ENCODE measurements at places on chromosomes 11 and 22.

DNA sequence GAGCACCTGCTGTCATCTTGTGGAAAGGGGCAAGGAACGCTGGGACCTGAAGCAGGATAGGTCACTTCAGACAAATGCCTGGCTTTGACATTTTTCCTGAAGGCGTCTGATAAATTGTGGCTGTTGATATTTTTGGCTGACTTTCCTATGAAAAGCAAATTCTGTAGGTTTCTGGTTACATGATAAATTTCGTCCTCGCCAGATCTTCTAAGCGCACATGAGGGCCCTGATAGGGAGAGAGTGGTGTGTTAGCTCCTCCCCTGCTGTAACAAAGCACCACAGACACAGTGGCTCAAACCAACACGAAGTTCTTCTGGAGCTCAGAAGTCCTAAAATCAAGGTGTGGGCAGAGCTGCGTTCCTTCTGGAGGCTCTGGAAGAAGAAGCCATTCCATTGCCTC is 19.6 kb downstream of the APOL4 start:
- no peak for DNase-seq

DNA sequence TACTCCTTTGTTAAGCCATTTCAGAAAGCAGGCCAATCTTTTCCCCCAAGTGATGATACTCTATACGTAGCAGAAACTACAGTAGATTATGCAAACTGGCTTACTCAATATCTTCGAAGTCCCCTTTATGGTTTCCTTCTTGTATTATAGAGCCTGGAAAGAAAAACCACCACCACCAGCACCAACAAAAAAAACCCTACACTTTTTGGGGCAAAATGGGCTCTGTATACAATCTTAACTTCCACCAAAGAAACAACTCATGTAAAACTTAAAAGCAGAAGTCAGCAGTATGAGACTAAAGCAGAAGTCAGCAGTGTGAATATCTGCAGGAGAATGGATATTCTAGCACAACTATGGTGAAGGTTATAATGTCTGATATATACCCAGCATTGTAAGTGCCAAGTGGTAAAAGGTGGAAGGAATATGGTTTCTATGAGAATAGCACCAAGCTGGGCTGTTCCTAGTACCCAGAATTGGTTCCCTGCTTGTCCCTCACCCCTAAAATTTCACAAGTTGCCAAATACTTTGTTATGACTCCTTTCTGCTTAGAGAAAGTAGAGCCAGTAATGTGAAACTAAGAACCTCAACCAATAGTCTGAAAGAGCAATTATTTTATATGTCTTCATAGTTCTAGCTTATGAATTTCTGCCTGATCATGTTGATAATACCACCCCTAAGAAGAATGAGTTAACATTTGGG is 252.1 kb downstream of the SBF2 start:
- DNase-seq = no peak

DNA sequence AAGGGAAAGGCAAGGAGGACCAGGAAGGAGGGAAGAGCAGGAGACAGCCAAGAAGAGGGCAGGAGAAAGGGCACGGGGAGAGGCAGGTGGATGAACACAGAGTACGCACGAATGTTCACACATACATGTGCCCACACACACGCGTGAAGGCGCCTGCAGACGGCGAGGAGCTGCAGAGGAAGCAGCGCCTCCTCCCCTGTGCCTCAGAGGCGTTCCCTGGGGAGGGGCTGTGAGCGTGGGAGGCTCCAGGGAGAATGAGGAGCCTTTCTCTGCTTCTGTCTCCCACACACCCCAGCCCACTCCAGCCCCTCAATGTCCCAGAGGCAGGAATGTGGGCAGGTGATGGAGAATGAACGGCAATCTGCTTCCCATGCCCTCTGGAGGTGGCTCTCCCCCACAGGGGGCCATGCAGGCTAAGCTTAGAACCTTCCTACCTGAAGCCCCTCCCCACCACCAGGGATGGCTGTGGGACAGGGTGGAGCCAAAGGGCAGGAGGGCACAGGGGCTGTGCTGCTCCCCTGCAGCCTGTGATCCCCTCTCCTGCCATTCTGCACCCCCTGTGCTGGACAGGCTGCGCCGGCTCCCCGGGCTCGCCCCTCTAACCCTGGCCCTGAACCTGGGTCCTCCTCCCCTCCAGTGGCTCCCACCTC is 25.3 kb downstream of the PPM1F start:
- DNase-seq = no peak

DNA sequence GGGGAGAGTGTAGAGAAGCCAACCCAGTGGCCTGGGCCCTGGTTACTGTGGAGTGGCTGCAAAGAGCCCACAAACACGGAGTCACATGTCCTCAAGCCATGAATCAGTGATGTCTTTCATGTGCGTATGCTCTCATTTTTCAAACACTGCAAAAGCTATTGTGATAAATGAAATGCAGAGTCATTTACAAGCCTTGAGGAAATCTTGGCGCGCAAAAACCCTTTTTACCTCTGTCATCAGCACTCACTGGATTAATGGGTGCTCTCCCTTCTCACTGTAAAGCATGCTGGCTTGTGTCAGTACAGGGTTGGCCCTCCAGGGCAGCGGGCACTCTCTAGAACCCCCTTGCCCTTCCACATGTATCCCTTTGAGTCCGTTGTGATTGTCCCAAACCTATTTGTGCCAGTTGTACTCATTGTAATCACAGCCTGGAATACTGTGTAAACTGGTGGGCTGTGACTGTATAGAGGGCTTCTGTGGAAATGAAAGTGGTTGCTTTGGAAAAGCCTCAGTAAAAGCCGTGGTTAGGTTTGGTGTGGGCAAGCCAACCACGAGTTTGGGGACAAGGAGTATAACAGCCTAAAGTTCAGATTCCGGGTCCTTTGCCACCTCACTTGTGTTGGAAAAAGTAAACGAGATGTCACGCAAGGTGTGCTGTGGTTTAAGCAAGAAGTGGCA is 10.4 kb downstream of the GNAZ start:
- DNase-seq = no peak

DNA sequence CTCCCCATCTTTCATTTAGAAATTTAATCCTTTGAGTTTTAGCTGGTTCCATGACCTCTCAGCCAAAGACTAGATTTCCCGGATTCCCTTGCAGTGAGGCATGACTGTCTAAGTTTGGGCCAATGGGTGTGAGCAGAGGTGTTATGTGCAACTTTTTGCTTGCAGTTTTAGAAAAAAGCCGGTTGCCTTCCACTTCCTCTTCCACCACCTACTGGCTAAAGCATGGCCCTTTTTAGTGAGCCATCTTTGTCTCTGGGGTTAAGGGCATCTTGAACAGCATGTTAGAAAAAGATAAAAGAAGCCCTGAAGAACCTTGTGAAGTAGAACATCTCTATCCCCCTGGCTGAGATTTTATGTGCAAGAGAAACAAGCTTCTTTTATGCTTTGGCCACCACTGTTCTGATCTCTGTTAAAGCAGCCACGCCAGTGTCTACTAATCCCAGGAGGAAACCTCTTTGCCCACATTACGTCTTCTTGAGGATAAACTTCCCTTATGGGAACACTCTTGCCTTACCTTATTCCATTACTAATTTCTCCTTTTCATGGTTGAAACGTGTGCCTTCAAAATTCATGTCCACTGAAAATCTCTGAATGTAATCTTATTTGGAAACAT is 279.9 kb downstream of the TENM4 start:
- peak; percentile 8 for DNase-seq

DNA sequence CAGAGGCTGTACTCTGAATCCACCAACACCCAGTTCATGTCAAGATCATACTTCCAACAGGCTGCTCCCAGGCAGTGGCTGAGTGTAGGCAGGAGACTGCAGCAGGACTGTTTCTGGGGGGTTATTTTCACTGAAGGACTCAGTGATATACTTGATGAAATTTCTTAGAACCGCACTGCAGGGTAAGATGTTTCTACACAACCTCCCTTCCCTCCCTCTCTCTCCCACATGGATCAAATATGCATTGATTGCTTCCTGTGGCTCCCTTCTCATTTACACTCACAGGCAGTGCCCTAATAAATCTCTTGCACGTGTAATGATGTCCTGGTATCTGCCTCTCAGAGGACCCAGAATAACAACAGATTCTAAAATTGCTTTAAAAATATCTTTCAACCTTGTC is 251.3 kb upstream of the CCDC179 start:
- no peak for DNase-seq

DNA sequence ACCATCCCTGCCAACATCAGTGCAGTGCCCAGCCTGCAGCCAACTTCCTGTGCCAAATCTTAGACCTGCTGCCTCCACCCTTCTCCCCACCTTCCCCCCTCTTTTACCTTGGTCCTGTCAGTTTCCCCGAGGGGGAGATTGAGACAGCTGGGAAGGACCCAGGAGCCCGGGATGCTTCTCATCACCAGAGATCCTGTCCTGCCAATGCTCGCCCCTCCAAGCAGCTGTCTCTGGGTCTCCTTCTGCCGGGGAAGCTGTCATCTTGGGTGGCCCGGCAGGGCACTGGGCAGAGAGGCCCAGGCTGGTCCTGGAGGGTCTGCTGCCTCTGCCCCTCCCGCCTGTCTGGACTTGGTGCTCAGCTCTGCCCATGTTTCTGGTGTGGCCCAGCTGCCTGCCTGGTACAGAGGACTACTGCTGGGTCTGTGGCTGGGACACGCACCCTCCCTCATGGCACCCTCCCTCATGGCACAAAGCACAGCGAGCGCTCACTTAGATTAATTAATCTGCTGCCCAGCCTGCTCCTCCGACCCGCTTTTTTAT is 60.4 kb upstream of the THY1 start:
- DNase-seq = no peak

DNA sequence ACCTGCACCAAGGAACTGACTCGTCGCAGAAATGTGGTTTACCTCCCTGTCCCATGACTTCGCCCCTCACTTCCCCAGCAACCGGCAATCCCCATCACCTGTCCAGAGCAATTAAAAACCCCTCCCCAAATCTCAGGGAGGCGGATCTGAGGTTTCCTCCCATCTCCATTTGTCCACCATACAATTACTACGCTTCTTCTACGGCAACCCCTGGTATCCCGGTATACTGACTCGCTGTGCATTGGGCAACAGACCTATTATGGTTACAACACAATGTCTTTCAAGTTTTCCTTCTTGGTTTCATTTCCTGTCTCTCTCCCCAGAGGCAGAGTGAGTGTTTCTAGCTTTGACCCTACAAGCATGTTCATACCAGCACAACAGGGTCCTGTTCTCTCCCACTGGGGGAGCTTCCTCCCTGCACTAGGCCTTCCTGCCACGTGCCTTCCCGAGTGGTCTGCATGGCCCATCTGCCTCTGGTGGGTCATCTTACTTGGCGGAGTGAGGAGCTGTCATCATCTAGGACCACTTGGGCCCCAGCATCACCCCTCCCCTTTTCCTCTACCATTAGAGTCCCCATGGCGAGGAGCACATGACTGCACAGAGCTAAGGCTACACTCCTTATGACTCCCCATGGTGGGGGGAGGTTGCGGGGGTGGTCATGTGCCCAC is 30.3 kb upstream of the NAP1L4 start:
- no peak for DNase-seq

- DNase-seq = no peak
Measured at GRCh38 chr11:115178705-115179104, 325.5 kb downstream of the CADM1 start.

GRCh38 chr11:64802370-64803157 is 450 bp downstream of the MAP4K2 start:
- no peak for DNase-seq

GRCh38 chr11:129418039-129418438 is 42.4 kb downstream of the BARX2 start:
- DNase-seq = no peak

- no peak for DNase-seq
Measured at GRCh38 chr11:10205928-10206327, 88.1 kb downstream of the SBF2 start.

GRCh38 chr11:122656631-122657101 is 1.1 kb downstream of the UBASH3B start:
- DNase-seq = peak; percentile 13

DNA sequence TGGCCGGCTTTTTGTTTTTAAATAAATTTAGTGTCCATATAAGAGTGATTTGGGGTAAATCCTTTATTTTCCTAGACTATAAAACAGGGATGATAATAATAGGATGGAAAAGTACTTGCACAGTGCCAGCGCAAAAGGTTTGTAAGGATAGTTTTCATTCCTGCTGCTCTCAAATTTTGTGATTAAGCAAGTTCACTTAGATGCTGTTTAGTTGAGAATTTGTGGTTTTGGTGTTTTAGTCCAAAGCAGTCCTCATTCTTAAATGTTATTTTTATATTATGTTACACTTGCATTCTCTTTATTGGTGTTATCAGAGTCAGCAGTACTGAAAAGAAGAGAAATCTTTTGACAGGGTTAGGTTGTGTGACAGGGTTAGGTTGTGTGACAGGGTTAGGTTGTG is 47.9 kb downstream of the PPP6R3 start:
- DNase-seq = no peak

- no peak for DNase-seq
Measured at GRCh38 chr11:17611049-17611448, 64.0 kb downstream of the OTOG start.

DNA sequence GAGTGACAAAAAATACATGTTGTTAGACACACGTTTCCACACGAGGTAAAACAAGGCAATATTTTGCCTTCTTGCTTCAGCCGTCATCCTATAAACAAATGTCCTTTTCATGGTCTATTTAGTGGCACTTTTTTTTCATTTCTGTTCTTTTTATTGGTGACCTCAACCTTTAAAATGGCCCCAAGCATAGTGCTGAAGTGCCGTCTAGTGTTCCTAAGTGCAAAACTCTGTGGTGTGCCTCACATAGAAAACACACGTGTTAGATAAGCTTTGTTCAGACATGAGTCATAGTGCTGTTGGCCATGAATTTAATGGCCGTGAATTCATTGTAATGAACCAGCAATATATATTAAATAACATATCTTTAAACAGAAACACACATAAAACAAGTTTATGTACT is 15.6 kb downstream of the OVCH2 start:
- no peak for DNase-seq

DNA sequence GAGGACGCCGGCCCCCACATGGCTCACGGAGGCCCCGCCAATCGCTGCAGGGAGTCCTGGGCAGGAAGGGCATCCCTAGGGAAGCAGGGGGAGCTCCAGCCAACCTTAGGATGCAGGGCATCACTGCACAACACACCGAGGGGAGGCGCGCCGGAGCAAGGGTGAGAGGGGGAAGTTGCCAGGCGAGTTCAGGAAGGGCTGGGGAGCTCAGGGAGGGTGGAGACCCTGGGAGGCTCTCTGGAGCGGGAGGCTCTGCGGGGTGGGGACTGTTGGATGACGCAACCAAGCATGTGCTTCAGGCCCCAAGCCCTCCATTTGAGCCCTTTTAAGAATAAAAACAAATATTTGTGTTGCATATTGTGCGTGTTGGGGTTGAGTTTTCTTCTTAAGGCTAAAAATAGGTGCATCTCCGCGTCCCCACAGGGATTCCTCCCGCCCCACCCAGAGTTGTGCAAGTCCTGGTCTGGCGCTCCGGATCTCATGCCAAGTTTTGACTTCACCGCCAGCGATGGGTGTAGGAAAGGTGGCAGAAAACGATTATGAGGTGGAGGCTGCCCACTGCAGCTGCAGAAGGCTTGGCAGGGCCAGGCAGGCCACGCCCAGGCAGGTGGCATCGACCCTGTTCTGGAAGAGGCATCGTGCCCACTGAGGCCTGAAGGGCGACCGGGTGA is 65.2 kb downstream of the WNT7B start:
- peak; percentile 80 for DNase-seq

GRCh38 chr11:102776454-102776853 is 4.0 kb downstream of the MMP10 start:
- no peak for DNase-seq

Data from prostate gland (tissue), 2 donors.